ENCODE measurements at places on chromosomes 4 and X.

- DNase-seq, result no peak
These were observed 6.5 kb downstream of the CRLF2 start for GRCh38 chrX:1205681-1206611.

- DNase-seq, result no peak
These were observed 78.2 kb downstream of the ZNF827 start for GRCh38 chr4:145860446-145860845.

- DNase-seq, result no peak
These were observed 165.1 kb downstream of the GPAT3 start for GRCh38 chr4:83701041-83701440.

- DNase-seq, result no peak
These were observed 172.8 kb downstream of the APBB2 start for GRCh38 chr4:41041551-41041950.

Data from stimulated activated CD4-positive, alpha-beta T cell treated with anti-CD3 and anti-CD28 coated beads, Interleukin-4, amount 100 ng/mL, for 4 hours (primary cell).